ENCODE measurements at places on chromosomes 7 and 10.

GRCh38 chr7:47852330-47853245 lies 95.7 kb downstream of the PKD1L1 start:
- DNase-seq: no peak

DNA sequence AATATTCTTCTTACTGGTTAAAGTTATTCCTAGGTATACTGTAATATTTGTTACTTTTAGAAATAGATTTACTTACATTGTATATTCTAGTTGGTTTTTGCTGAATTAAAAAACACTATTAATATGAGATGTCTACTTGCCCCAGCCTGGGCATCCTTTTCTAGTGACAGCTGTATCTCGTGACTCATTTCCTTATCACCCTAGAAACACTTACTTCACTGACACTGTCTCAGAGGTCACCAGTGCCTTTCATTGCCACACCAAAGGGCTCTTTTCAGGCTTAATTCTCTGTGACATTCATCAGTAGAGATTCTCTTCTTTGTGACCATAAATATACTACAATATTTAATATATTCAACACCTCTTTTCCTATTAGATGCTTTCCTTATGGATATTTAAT lies 194.7 kb downstream of the GALNT17 start:
- DNase-seq: no peak

DNA sequence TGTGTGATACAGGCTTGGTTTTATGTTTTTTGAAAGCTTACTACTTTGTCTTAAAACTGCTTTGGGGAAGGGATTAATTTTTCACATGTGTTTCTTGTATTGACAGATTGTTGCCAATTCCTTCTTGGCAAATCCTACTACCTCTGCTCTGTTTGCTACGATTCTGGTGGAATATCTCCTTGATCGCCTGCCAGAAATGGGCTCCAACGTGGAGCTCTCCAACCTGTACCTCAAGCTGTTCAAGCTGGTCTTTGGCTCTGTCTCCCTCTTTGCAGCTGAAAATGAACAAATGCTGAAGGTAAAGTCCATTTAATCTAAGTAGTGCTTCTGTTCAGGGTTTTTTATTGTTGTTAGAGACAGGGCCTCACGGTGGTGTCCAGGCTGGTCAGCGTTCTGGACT lies 33.6 kb downstream of the TRRAP start:
- DNase-seq: no peak

DNA sequence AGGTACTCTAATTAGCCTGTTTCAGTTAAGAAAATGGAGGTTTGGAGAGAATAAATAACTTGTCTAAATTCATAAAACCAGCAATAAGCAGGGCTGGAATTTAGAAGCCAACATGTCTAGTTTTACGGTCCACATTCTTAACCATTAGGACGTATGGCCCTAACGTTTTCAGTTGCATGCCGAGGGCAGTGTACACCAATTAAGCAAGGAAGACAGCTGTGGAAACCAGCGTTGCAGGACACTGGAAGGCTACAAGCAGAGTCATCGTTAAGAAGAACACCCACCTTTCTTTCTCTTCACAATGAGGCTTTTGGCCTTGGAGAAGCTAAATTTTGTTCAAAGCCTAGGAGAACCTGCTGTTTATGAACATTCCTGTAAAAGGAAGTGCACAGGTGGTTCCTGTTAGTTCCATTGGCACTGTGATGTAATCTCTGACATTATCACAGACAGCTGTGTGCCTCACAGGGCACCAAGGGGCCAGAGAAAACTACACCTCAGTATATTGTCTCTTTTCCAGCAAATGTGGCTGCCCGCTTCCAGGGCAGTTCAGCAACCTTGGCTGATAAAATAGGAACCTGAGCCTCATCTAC lies 21.0 kb downstream of the MPP7 start:
- no peak for DNase-seq

DNA sequence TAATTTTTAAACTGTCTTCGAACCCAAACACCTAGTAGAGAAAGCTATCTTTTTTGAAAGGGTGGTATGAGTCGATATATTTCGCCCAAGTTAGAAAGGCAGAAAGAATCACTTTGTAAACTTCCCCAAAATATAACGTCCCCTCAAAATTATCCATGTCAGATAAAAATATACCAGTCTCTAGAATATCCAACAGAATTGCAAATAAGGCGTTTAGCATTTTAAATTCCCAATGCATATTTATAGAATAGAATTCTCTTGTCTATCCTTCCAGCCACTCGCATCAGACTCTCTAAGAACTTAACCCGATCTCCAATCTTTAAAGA lies 2.1 kb downstream of the CTBP2 start:
- no peak for DNase-seq

- DNase-seq: no peak
These were observed 221.3 kb downstream of the ARHGAP12 start for GRCh38 chr10:31707093-31708039.

- no peak for DNase-seq
These were observed 46.5 kb upstream of the FAM20C start for GRCh38 chr7:145863-146262.

DNA sequence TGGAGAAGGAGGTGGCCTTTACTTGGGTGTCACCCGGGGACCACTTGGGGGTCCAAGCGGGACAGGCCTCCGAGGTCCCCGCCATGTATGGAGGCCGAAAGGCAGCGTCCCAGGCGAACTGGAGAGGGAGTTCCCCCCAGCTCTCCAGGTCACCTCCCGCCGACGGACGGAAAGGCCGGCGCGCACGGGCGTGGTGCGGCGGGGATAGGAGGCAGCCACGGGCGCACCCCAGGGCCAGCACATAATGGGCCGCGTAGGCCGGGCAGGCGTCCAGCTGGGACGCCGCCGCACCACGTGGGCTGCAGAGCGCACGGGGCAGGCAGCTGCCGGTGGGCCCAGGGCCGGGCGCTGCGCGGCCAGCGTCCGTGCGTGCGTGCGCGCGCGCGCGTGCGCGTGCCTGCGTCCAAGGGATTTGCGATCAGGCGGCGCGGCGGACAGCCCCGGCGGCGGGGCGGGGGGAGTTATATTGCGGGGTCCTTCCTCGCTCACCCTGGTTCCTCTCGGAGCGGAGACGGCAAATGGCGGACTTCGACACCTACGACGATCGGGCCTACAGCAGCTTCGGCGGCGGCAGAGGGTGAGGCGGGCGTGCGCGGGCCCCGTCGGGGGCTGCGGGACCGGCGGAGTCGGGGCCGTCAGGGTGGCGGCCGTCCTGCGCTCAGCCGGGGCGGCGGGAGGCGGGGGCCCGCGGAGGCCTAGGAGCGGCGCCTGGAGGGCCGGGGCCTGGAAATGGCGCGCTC lies at the start of gene EIF4H:
TSS of gene EIF4H (plus strand) at position 491 of the 740 bp plus-strand sequence. CDS start at position 519, 28 bp downstream.
- peak; percentile 94 for DNase-seq

DNA sequence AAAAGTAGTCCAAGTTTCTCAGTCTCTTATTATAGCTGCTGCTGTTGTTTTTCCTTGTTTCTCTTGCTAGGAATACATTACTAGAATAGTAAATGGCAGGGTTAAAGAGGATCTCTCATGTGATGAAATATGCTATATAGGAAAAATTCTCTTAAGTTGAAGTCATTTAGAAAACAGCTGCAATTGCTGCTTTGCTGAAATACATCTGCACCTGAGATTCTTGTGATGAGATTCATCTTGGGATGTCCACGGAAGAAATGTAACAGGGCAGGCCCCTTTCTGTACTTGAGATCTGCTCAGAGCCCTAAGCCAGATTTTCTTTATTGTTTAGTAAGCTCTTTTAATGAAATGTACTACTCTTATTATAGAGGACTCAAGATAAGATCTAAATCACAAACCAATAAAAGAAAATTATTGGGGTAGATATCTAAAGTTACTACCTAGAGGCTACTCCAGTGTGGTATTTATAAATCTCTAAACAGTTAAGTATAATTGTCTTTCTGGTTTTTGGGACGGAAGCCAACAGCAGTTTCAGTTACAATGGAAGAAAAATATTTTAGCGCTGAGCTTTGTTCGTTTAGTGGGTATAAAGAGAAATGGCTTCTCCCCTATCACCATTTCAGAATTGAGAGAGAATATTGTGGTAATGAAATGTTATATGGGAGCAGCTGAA lies 701.5 kb downstream of the KCNMA1 start:
- DNase-seq: no peak
